ENCODE measurements at places on chromosomes 5 and 9.

DNA sequence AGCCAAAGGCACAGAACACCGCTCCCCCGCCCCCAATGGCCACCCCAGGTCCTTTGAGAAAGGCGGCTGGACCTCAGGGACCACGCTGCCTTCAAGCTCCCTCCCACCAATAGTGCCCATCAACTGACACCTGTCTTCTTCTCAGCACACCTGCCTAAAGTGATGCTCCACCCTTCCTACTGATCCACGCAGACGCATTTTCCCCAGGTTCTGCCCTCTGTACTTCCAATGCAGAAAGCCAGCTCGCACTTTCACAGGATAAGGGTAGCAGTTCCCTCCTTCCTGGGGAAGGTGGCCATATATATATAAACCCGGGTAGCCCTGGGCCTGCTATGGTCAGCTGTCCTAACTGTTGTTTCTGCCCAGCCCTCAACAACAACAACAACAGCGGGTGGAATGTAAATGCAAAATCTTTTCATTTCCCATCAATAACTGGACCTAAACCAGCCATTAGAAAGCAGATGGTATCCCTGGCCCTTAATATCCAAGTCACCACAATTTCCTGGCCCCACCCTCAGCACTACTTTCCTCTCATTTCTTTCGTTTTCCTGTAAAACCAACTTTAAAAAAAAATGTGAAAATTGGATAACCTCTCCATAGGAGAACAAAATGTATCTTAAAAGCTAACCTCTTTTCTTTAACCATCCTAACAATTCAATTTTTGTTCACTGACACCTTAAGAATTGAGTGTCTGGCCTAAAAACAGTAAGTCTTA lies 1.7 kb downstream of the GOLM1 start:
- DNase-seq, result no peak

GRCh38 chr9:69900406-69900805 lies 79.8 kb downstream of the CFAP95 start:
- DNase-seq, result no peak

DNA sequence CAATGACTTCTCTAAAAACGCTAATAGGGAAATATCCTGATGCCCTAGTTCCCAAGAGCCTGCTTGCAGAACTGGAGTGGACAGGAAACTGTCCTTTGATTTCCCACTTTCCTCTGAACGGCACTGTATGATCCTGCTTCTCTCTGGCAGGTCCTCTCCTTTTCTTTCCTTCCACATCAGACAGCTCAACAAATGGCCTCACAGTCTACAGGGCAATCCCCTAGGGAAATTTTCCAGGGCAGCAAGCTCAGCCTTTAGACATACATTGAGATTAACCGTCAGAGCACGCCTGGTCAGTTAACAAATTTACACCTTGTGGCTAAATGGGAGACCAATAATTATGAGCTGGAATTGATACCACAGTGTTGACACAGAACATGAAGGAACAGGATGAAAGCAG lies 164.9 kb downstream of the SLC24A2 start:
- no peak for DNase-seq

DNA sequence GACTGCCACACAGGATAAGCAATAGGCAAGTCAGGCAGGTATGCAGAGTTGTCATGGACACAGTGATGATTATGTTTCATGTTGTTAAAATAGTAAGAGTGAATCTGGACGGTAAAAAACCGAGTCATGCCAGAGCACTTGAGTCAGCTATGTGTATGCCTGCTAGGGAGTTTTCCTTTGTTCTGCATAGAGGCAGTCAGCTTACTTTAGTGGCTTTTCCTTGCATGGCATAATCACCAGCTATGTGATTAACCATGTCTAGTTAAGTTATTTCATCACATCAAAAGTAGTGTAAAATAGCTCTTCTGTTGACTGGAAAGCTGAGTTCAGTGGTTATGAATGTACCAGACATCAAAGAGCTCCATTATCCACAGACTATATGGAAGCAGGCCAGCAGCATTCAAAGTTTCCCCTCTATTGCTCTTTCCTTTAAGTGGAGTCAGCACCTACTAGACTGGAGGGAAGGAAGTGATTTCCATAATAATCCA lies 989.8 kb downstream of the TLE1 start:
- DNase-seq, result no peak

DNA sequence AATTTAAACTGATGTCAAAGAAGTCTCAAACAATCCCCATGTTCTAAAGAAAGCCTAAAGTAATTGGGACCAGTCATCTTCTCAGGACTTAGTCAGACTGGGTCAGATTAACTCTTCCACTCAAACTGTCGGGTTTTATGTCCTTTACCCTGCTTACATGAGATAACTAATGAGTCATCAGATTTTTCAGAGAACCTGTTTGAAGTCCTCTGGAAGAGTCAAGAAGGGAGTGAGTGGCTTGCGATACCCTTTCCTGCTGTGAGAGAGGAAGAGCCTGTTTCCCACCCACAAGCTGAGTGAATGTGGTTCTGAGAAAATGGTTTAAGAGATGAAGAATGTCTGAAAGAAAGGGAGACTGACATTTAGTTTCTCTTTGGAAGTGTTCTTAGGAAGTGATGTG lies 1866.7 kb upstream of the C9orf72 start:
- DNase-seq, result no peak

- no peak for DNase-seq
These were observed 1.3 kb upstream of the SLC2A8 start for GRCh38 chr9:127395497-127396252.

GRCh38 chr9:70451765-70452164 lies 37.3 kb upstream of the KLF9 start:
- no peak for DNase-seq

GRCh38 chr9:79213417-79214125 lies 358.2 kb upstream of the TLE4 start:
- DNase-seq, result no peak

DNA sequence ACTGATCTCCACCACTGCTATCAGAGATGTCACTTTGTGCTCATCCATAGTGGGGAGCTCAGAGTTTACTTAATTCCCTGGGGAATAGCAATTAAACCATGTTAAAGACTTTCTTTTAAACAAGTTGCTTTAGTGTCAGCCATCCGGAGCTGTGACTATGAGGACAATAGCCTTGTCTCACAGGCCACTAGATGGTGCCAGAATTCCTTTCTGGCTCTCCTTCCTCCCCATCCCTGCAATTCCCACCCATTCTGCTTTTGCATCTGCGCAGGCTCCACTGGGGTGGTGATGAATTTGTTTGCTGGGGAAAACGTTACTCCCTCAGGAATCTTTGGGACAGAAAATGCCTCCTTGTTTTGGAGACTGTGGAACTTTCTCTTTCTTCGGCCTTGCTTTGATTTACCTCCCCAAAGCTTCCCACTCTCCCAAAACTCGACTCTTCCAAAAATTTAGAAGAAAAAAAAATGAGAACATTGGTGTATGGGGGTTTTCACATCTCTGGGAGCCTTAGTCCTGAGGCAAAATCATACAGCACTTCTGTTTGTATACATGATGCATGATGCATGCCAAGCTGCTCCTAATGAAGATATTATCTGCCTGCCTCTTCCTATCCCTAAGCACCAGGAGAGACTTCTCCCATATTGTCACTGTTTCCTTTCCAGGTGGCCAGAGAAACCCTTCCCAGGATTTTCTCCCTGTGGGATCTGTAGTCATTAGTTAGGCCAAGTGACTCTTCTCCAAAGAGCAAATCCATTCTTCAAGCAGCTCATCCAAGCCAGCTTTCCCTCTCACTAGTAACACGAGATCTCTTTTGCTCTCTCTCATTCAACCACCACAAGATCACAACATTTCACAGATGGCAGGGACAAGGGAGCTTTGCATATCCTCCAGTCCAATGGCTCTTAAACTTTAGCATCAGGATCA lies 466.1 kb downstream of the TLR4 start:
- no peak for DNase-seq

- no peak for DNase-seq
These were observed 238.3 kb upstream of the EDIL3 start for GRCh38 chr5:84623019-84623418.

- DNase-seq, result no peak
These were observed 75.0 kb downstream of the TNC start for GRCh38 chr9:115042781-115043509.

DNA sequence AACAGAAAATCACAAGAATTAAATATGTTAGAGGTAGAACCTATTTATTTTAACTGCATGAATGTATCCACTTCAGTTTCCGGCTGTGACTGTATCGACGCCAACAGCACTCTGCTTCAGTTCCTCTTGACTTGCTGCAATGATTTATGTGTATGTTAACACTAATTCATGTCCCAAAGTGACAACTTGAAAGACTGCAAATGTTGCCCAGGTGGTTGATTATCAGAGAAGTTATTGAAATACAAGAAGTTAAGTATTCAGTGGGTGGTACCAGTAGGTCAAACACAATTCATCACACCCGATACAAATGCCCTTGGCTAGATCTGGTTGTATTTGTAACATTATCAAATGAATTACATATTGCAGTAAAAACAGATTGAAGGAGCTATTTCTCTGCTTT lies 622.7 kb upstream of the CDH18 start:
- DNase-seq, result no peak

GRCh38 chr5:55172051-55172899 lies 702 bp downstream of the CDC20B start:
- no peak for DNase-seq

DNA sequence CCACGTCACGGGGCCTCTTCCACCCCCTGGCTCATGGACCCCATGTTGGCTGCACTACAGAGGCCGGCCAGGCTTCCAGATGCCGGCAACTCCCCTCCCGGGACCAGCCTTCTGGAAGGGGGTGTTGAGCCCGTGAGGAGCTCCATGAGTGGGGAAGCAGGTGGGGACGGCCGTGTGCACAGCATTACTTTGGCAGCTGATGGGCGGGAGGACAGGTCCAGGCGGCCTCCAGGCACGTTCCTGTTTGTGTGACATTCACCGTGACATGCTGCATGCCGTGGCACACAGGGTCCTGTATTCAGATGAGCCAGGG lies 29.1 kb upstream of the ABO start:
- DNase-seq, result no peak

DNA sequence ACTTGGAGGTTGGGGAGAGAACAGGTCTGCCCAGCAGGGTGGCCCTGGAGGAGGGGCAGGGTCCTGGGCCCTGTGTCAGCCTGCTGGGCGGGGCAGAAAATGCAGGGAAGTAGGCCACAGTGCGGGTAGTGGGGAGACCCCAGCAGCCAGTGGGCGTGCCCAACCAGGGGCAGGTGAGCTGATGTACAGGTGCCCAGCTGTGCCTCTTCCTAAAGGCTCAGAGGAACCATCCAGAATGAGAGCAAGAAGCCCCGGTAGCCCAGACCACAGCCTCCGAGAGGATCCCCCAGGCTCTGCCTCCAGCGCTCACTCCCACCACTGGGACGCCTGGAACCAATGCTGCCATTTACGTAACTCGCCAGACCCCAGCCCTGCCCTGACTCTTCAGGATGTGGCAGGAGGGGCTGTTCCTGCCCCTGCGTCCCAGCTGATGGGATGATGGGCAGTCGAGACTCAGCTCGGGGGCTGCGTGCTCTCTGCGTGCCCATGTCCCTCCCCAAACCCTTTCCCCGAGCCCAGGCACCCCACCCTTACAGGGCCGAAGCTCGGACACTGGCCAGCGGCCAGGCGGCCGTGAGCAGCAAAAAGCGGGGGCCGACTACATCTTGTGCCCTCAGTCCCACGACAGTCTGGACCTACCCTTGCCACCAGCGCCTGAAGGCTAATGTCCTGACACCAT lies 17.9 kb upstream of the QRFP start:
- no peak for DNase-seq

DNA sequence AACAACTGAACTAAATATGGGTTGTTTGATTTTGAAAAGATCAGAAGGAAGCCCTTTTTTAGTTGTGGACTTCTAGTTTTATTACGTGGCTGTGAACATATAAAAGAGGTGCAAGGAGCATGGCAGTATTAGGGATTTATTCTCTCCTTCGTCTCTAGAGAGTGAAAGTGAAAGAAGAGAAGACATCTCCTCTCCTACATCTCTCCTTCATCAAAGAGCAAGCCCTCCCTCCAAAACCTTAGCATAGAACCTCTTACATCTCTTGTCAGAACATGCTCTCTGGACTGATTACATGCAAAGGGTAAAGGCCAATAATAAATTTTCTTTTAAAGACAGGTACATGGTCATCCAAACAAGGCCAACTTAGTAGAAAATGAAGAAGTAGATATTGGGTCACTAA lies 184.3 kb upstream of the IRX1 start:
- DNase-seq, result no peak

GRCh38 chr9:20552874-20553557 lies 69.3 kb downstream of the MLLT3 start:
- no peak for DNase-seq

- DNase-seq, result no peak
These were observed 76.2 kb upstream of the MYO10 start for GRCh38 chr5:17012289-17012688.

DNA sequence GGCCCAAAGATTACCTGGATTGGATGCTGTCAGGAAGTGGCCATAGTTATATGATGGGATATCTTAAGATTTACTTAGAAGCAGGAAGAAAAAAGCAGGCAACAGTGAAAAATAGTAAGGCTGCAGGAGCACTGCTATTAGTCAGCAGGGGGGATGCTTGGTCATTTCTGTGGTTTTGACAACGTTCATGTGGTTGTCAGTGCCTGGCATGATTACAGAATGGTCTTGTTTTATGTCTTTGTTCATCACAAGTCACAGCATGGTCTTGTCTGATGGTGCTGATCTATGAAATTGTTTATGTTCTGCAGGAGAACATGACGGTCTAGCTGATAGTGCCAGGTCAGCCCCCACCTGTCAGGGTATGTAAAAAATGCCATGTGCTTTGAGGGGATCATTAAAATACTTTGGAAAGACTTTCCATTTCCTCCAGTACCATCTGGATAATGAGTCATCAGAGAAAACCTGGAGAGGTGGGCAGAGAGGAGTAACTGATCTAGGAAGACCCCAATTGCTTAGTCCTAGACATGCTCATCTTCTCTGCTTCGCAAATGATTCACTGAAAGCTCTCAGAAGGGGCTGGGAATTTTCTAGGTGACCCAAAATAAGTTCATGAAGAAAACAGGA lies 48.5 kb downstream of the PLGRKT start:
- DNase-seq, result no peak

GRCh38 chr9:127611603-127611898 lies 526 bp upstream of the STXBP1 start:
- DNase-seq, result no peak

- DNase-seq, result no peak
These were observed 76.4 kb downstream of the NTNG2 start for GRCh38 chr9:132238026-132238972.

DNA sequence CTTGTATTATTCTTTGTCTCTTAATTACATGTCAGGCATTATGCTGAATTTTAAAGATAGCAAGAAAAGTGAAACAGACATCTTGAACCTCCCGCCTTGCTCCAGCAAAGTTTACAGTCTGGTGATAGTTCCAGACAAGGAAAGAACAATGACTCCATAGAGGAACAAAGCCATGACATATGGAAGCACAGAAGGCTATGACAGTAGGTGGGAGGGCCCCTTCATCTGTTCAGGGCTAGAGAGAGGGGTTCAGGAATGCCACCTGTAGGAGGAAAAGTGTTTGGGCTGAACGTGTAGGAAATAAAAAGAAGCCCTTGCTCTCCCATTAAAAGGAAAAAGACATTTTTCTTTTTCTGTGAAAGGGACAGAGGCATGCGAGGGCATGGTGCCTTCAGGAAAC lies 315.6 kb downstream of the TRIM32 start:
- DNase-seq, result no peak

Measured in activated CD4-positive, CD25-positive, alpha-beta regulatory T cell treated with anti-CD3 and anti-CD28 coated beads, Interleukin-2, amount 50 U/mL, for 72 hours (primary cell).